Renal pelvis (tissue), 12 donors: ENCODE measurements at places on chromosomes 6 and 20. TPM values are rescaled to one million over a fixed set of nuclear protein-coding genes. Genes with fewer than 3 reads are reported as not detected.

LTA gene
- polyA plus RNA-seq: 0.30 TPM

DNA sequence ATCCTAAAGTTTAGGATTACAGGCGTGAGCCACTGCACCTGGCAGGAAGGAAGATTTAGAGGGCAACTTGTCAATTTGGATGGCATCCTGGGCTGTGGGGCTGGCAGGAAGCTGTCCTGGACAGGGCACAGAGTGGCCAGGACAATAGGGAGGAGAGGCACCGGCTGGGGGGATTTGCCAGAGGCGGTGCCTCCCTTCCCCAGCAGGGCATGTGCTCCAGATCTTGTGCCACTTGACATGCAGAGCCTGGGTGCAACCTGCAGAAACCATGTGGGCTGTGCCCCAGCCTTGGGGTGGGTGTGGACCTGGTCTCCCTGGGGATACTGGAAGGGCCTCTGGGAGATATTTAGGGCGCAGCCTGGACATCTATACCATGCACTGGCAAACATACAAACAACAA, 58.6 kb upstream of the EEF1A1 start:
- no peak for DNase-seq

DNA sequence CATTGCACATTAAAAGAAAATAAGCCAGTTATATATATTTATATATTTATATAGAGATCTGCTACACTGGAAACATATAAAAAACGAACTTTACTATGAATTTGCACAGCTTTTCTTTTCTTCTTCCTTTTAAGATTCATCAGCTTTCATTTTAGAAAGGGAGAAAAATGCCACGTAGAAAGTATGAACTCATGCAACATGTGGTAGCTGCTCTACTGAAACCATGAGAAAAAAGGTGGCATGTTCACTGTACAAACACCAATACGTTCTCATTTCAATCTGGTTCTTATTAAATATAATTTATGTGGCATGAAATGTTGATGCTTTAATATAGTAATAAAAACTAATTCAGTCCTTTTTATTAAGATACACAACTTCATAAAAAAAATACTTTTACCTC, 68.8 kb upstream of the THEMIS start:
- DNase-seq: no peak

DNA sequence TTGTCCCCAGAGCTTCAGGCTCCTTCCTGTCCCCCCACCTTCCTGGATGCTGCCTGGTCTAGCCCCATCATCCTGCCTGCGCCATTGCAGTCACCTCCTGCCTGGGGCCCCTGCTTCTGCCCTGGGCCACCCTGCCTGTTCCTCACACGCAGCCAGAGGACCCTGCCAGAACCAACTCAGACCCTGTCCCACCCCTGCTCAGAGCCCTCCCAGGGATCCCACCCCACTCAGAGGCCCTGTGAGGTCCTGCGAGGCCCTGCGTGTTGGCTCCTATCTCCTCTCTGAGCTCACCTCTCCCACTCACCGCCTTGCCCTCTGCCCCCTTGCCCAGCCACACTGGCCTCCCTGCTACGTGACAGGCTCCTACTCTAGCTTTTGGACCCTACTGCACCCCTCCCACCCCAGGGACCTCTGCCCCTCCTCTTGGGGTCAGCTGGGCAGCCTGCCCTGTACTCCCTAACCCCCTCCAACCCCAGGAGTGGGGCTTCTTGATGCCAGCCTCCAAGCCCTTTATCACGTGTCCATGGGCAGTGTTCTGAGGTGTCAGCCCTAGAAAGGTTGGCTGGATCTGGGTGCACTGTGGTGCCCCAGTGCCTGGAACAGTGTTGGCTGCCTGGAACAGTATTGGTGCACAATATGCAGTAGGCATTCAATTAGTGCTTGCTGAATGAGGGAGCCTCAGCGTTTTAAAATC, 68.3 kb downstream of the CEBPB start:
- no peak for DNase-seq

DNA sequence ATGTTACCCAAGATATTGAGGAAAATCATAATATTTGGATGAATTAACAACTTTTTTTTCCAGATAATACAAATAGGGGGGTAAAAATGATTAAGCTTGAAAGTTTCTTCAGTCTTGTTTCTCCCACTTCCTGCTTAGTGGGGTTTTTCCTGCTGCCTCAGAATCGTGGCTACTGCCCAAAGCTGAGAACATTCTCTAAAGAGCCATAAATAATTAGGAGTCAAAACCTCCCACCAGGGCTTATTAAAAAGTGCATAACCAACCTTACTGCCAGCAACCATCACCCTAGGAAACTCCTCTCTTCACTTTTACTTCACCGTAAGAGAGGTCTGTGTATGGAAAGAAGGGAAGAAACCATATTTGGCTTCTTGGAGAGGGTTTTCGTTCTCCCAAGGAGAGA, 9.0 kb upstream of the LCA5 start:
- DNase-seq: no peak

EDN3 gene
- 5.1 TPM for polyA plus RNA-seq

DNA sequence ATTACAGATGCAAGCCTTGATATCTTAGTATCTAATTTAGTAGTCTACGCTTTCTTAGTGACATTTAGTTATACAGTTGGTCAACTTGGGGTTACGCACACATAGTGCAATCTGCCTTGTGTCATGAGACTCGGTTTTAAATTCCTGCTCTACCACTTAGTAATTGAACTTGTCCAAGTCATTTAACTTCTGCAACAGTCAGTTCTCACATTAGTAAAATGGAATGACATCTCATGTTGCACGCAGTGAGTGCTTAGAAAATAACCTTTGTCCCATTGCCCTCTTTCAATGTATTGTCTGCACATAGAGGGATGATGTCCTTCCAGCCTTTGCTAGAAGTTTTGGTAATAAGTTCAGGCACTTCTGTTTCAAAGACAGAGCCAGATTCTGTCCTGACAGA, 48.6 kb downstream of the TMEM170B start:
- no peak for DNase-seq

TREML1 gene
- polyA plus RNA-seq: 0.88 TPM

DNA sequence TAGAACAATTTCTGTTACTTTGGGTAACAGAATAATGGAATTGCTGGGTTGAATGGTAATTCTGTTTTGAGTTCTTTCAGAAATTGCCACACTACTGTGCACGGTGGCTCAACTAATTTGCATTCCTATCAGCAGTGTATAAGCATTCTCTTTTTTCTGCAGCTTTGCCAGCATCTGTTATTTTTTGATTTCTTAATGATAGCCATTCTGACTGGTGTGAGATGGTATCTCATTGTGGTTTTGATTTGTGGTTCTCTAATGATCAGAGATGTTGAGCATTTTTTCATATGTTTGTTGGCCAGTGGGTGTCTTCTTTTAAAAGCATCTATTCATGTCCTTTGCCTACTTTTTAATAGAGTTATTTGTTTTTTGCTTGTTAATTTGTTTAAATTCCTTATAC, 846.8 kb downstream of the KIF16B start:
- no peak for DNase-seq
